Breast epithelium (tissue), 4 donors: ENCODE measurements at places on chromosomes 1 and 21.

GRCh38 chr21:45016406-45017038, 57.9 kb upstream of the ADARB1 start:
- no peaks in the 10 kb centered on the region for H3K4me1 ChIP-seq
- no peak overlapping the region for H3K4me3 ChIP-seq
- no peaks in the 10 kb centered on the region for H3K36me3 ChIP-seq
- H3K27me3 ChIP-seq: no peaks in the 10 kb centered on the region
- no peak for DNase-seq

DNA sequence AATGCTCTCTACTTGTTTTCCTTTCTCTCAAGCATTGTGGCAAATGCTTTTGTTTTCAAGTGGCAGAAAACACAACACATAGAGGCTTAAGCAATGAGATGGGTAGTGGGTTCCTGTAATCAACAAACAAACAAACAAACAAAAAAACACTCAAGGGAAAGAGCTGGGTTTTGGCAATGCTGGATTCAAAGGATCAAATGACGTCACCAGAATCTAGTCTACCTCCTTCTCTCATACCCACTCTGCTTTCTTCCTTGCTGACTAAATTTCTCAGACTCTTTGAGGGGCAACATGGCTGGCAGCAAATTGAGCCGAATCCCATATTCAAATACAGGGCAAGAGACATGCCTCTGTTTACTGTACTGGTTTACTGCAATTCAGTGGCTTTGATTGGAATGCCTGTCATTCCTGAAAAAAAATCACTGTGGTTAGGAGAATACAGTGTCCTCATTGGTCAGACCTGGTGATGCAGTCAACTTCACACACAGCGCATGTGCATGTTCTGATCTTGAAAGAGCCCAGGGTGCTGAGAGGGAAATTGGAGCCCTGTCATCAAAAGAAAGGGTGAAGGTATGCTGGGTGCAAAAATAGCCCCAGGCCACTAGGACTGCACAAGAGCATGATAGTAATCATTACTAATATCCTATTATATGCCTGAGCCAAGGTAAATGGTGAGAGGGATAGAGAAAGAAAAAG, 356.2 kb downstream of the KCTD3 start:
- DNase-seq: no peak
- no peaks in the 10 kb centered on the region for H3K36me3 ChIP-seq
- H3K4me1 ChIP-seq: no peaks in the 10 kb centered on the region
- H3K27ac ChIP-seq: no peak overlapping the region
- no peaks in the 10 kb centered on the region for H3K27me3 ChIP-seq

DNA sequence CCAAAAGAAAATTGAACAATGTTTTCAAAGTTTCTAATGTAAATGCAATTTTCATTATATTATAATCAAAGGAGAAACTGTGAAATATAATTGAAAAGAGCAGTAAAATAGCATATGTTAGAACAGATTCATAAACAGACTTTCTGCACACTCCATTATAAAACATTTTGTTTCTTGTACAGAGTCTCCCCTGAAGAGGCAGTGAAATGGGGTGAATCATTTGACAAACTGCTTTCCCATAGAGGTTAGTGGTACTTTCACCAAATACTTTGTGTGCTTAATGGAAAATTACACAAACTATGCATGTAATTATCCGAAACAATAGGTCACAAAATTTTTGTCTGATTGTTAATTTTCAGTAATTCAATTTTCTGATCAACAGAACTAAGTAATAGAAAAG, 1.9 kb downstream of the RGS18 start:
- H3K4me1 ChIP-seq: no peaks in the 10 kb centered on the region
- DNase-seq: no peak
- H3K27me3 ChIP-seq: no peaks in the 10 kb centered on the region
- no peak overlapping the region for H3K4me3 ChIP-seq
- H3K27ac ChIP-seq: no peak overlapping the region
- no peaks in the 10 kb centered on the region for H3K36me3 ChIP-seq

GRCh38 chr1:116668277-116668676, 744 bp upstream of the IGSF3 start:
- no peaks in the 10 kb centered on the region for H3K36me3 ChIP-seq
- H3K27ac ChIP-seq: peak overlapping the region; percentile 60
- H3K4me3 ChIP-seq: peak overlapping the region; percentile 85
- no peaks in the 10 kb centered on the region for H3K27me3 ChIP-seq
- DNase-seq: no peak

GRCh38 chr1:3692598-3692997, 40.3 kb downstream of the TP73 start:
- H3K4me1 ChIP-seq: no peaks in the 10 kb centered on the region
- H3K27me3 ChIP-seq: peaks cover 48% of the 10 kb centered on the region

- H3K27ac ChIP-seq: no peak overlapping the region
- no peak for DNase-seq
- H3K4me1 ChIP-seq: no peaks in the 10 kb centered on the region
Observed at GRCh38 chr1:202355944-202356553, 7.5 kb downstream of the PPP1R12B start.

- peaks cover 51% of the 10 kb centered on the region for H3K27me3 ChIP-seq
- DNase-seq: peak; percentile 52
- no peaks in the 10 kb centered on the region for H3K36me3 ChIP-seq
- H3K4me3 ChIP-seq: peak overlapping the region; percentile 45
Observed at GRCh38 chr1:156623946-156624813, 5.0 kb downstream of the HAPLN2 start.

GRCh38 chr1:163315773-163316374, 5.9 kb upstream of the NUF2 start:
- no peaks in the 10 kb centered on the region for H3K4me1 ChIP-seq
- H3K4me3 ChIP-seq: no peak overlapping the region
- no peaks in the 10 kb centered on the region for H3K27me3 ChIP-seq
- no peaks in the 10 kb centered on the region for H3K36me3 ChIP-seq
- H3K27ac ChIP-seq: no peak overlapping the region

GRCh38 chr1:200527670-200528069, 92.9 kb downstream of the KIF14 start:
- no peak for DNase-seq
- no peaks in the 10 kb centered on the region for H3K36me3 ChIP-seq
- no peak overlapping the region for H3K27ac ChIP-seq
- no peaks in the 10 kb centered on the region for H3K27me3 ChIP-seq
- no peaks in the 10 kb centered on the region for H3K4me1 ChIP-seq

DNA sequence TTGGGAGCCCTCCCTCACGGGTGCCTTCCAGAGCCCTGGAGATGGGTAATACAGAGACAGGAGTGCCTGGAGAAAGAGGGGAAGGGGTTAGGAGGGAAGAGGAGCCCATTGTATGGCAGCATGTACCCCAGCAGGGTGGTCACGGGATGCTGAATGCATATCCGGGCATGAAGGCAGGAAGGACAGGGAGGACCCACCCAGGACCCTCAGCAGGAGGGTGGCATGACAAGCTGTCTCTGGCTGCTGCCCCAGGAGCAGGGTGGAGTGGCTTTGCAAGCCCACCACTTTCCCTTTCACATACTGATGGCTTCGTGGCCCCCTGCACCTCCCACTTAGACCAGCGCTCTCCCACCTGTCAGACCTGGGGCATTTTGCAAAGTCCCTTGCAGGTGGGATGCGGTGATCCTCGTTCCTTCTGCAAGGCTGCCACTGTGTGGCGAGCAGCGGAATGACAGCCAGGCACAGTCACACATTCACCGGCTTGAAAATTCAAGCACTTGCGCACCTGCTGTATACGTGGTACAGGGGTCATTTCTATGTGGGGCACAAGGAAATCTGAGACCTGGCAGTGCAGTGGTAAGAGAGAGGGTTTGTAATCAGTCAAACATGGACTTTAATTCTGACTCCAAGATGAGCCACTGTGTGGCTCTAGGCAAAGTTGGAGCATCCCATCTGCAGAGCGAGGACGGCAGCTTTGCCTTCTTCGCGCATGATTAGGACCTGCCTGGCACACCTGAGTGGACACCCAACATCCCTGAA, 53.2 kb upstream of the TMEM51 start:
- H3K27ac ChIP-seq: no peak overlapping the region
- H3K4me3 ChIP-seq: no peak overlapping the region
- no peaks in the 10 kb centered on the region for H3K36me3 ChIP-seq
- no peaks in the 10 kb centered on the region for H3K27me3 ChIP-seq

DNA sequence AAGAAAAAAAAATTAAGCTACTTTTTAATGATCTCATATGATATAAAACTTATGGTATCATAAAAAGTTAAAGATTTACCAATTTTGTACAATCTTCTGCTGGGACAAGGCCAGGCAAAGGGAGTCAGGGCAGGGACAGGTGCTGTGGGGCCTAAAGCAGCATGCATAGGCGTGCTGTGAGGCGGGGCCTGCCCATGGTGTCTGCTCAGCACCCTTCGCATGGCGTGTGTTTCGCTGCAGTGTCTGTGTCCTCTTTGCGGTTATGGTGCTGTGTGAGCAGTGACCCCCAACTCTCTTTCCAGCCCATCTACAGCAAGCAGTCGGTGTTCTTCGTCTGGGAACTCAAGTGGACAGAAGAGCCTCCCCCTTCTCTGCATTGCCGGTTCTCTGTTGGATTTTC, 13.4 kb upstream of the PWP2 start:
- no peak overlapping the region for H3K27ac ChIP-seq
- H3K4me3 ChIP-seq: no peak overlapping the region
- no peaks in the 10 kb centered on the region for H3K27me3 ChIP-seq
- H3K36me3 ChIP-seq: peaks cover 3% of the 10 kb centered on the region
- no peaks in the 10 kb centered on the region for H3K4me1 ChIP-seq
- DNase-seq: peak; percentile 15

- H3K27ac ChIP-seq: no peak overlapping the region
- no peaks in the 10 kb centered on the region for H3K4me1 ChIP-seq
- DNase-seq: no peak
- H3K36me3 ChIP-seq: no peaks in the 10 kb centered on the region
Observed at GRCh38 chr1:41639332-41639936, 155.0 kb upstream of the EDN2 start.

- H3K27me3 ChIP-seq: no peaks in the 10 kb centered on the region
- H3K4me1 ChIP-seq: no peaks in the 10 kb centered on the region
- DNase-seq: no peak
- no peak overlapping the region for H3K27ac ChIP-seq
- H3K36me3 ChIP-seq: no peaks in the 10 kb centered on the region
Observed at GRCh38 chr1:208167261-208167869, 76.8 kb downstream of the PLXNA2 start.

DNA sequence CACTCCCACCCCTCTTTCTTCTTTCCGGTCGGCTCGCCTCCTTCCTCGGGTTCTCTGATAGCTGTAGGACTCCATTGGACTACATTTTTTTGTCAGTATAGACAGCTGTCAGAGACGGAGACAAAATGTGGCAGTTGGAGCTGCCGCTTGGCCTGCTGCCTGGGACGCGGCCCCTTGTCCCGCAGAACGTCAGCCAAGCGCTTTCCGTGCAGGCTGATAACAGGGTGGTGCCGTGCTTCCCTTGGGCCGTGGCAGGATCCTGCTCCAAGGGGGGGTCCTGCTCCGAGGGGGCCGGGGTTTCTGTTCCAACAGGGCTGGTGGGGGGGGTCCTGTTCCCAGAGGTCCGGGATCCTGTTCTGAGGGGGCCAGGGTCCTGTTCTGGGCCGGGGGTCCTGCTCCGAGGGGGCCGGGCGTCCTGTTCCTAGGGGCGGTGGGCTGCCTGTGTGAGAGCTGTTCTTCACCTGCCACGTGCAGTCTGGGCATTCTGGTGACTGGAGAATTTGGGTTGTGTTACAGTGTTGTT, 4.9 kb downstream of the SKI start:
- H3K4me3 ChIP-seq: peak overlapping the region; percentile 80
- H3K27me3 ChIP-seq: no peaks in the 10 kb centered on the region
- H3K36me3 ChIP-seq: no peaks in the 10 kb centered on the region

GRCh38 chr1:162950187-162950586, 89.2 kb upstream of the CCDC190 start:
- DNase-seq: no peak
- no peaks in the 10 kb centered on the region for H3K36me3 ChIP-seq
- no peak overlapping the region for H3K27ac ChIP-seq
- H3K4me3 ChIP-seq: no peak overlapping the region

GRCh38 chr1:17061486-17061885, 7.7 kb upstream of the SDHB start:
- no peaks in the 10 kb centered on the region for H3K4me1 ChIP-seq
- H3K36me3 ChIP-seq: no peaks in the 10 kb centered on the region
- H3K27me3 ChIP-seq: no peaks in the 10 kb centered on the region

- H3K27ac ChIP-seq: no peak overlapping the region
- H3K4me1 ChIP-seq: no peaks in the 10 kb centered on the region
- H3K4me3 ChIP-seq: no peak overlapping the region
- no peak for DNase-seq
- H3K27me3 ChIP-seq: no peaks in the 10 kb centered on the region
- no peaks in the 10 kb centered on the region for H3K36me3 ChIP-seq
Observed at GRCh38 chr21:17523007-17523451, 10.2 kb downstream of the CXADR start.

- H3K36me3 ChIP-seq: no peaks in the 10 kb centered on the region
- H3K4me1 ChIP-seq: no peaks in the 10 kb centered on the region
- H3K4me3 ChIP-seq: no peak overlapping the region
- no peak for DNase-seq
Observed at GRCh38 chr1:179002552-179003345, 22.9 kb upstream of the FAM20B start.
